KG1 (cell line): ENCODE measurements at places on chromosomes 5 and 9.

DNA sequence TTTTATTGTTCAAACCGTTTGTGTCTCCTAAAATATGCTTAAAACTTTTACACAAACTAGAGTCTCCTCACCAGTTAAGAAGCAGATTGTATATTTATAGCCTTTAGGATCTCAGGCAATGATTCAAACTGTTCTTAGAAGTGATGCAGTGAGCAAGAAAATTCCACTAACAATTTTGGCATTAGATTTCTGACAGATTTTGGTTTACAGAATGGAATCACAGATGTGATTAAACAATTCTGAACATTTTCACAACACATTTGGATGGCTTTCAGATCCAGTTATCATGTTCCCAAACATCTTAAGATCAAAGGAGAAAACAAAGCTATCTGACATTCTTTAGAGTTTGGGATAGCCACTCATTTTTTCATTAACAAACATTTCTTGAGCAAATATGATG lies 181.7 kb upstream of the RIOK2 start:
- DNase-seq = no peak

- DNase-seq = no peak
Observed at GRCh38 chr5:78362220-78362619, 1.8 kb downstream of the SCAMP1 start.

DNA sequence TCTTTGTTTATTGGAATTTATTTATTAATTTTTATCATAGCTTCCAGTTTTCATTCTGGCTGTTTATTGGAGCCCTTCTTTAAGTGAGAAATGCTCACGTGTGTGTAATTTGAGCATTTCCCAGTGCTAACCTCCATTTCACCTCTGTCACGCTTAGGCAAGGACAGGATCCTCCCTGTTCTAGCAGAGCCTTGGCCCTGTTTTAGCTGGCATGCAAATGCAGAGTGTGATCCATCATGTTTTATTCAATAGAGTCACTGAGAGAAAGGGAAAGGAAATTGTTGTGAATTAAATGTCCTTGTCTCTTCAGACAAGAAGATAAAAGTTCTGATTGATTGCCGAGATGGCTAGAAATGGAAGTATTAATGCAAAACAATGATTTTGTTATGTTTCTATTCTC lies 137.3 kb upstream of the ACO1 start:
- no peak for DNase-seq

DNA sequence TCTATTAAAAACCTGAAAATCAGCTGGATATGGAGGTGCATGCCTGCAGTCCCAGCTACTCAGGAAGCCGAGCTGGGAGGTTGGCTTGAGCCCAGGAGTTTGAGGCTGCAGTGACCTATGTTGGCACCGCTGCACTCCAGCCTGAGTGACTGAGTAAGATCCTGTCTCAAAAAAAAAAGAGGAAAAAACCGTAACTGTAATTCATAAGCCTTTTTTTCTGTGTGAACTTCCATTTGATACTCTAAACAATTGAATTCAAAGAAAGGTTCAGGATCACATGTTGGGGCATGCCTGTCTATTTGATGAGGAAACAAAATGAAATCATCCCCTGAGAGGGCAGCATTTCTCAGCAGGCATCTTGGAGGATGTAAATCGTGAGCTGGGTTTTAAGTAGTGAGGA lies 38.8 kb downstream of the ITGA2 start:
- DNase-seq = no peak

- no peak for DNase-seq
Observed at GRCh38 chr9:136059321-136059791, 35.7 kb downstream of the NACC2 start.

GRCh38 chr5:72383280-72383679 lies 63.1 kb downstream of the PTCD2 start:
- DNase-seq = no peak
